ENCODE measurements at places on chromosomes 12 and 14.

DNA sequence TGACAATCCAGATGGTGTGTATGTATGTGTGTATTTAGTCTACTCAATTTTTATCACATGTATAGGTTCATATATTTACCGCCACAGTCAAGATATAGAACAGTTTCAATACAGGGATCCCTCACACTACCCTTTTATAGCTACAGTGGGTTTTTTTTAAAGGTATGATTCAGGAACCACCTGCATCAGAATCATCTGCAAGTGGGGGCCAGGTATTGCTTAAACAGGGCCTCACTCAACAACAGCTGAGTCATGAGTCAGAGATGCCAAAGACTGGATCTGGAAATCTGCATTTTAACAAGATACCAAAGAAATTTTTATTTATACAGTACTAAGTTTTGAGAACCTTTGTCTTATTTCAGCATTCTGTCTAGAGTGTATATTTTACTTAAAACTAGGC is 117.6 kb downstream of the SLC35F4 start:
- no peak for DNase-seq

DNA sequence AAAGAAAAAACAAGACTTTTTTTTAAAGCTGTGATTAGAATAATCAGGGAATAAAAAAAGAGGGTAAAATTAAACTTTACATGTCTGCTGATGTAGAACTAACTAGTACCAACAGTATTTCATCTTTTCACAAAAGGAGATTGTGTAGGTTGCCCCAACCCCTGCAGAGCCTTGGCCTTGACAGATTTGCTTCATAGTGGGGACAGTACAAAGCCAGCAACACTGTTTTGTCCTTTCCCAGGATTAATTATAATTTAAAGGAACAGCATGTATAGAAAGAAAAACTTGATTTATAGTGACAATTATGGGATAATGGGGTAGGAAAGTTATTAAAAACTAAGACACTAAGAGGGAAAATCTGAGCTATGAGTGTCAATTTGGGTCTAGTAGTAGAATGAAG is 604.0 kb downstream of the GALC start:
- DNase-seq = no peak

- DNase-seq = no peak
Observed at GRCh38 chr12:3791256-3791874, 38.5 kb upstream of the CRACR2A start.

DNA sequence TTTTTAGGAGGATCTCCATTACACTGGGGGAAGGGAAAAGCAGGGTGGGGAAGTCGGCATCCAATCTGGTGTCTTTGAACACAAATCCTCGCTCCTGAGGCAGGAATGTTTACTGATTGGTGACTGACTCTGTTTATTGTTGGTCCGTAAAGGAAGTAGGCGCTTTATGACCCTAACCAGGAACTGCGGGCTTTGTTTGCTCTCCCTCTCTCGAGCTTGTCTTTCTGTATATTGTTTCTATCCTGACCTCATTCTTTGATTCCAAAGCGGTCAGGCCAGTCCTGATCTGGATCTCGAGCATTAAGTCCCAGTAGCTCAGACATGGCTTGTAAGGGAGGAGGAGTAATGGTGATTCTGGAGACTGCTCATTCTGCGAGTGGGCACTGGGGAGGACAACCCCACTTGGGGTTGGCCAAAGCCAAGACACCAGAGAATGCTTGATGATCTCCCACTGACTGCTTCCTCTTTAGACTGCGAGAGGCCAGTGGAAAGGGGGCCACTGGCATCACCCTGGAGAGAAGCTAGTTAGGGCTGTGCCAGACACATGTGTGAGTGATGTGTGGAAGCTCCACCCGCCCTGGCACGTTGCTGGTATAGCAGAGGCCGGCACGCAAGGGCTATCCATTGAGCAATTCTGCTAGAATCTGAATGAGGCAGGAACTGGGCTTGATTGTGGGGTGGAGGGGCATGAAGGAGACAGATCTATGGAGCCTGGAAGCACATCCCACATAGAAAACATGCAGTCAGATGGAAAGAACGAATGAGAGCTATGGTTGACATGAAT is 194.6 kb downstream of the PAX9 start:
- no peak for DNase-seq

- no peak for DNase-seq
Observed at GRCh38 chr12:93571925-93572711, at the start of gene SOCS2. Gene SOCS2, plus strand, starts transcription at chr12:93572675. Its CDS starts 223 bp downstream, at chr12:93572898.

All from stimulated activated CD8-positive, alpha-beta memory T cell treated with anti-CD3 and anti-CD28 coated beads, Interleukin-4, amount 100 ng/mL, for 1 hour (primary cell).